Liver (tissue), 10 donors: ENCODE measurements at places on chromosomes 7 and 10. TPM values are rescaled to one million over a fixed set of nuclear protein-coding genes. Genes with fewer than 3 reads are reported as not detected.

OR2A5 gene
- total RNA-seq, result 0.28 TPM

GRCh38 chr10:71210542-71210871 is 1.9 kb upstream of the UNC5B start:
- no peak overlapping the region for H3K4me3 ChIP-seq
- H3K36me3 ChIP-seq, result no peaks in the 10 kb centered on the region
- H3K4me1 ChIP-seq, result peaks cover 14% of the 10 kb centered on the region
- peaks cover 2% of the 10 kb centered on the region for H3K27me3 ChIP-seq
- no peak for DNase-seq
- H3K27ac ChIP-seq, result no peak overlapping the region

VWA2 gene
- 0.25 TPM for total RNA-seq

GRCh38 chr10:42783181-42783549 is 570 bp downstream of the BMS1 start:
- peak overlapping the region; percentile 89 for H3K4me3 ChIP-seq
- peak overlapping the region; percentile 90 for H3K27ac ChIP-seq
- peaks cover 27% of the 10 kb centered on the region for H3K36me3 ChIP-seq
- no peaks in the 10 kb centered on the region for H3K27me3 ChIP-seq

NUTM2E gene
- not detected for total RNA-seq

DNA sequence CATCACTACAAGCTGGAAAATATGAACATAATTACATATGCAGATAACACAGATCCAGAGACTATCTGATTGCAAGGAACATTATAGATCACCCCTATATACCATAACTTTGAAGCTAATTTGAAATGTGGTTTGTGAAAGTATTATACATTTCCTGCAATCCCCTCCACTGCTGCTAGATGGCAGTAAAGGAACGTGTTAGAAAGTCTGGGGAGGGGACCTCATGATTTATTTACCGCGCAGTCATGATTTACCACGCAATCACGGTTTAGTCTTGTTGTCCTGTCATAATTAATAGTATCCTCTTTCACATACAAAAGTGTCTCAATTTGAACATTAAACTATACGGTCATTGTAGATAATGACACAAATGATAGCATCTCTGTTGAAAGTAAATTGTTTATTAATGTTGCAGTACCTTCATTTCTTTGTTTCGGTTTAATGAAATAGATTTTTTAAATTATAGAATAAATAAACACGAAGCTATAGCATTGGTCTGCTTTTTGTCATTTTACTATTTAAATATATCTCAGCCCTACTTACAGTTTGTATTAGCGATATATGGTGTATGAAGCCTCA is 145.3 kb upstream of the PRSS1 start:
- no peak overlapping the region for H3K27ac ChIP-seq
- H3K27me3 ChIP-seq, result no peaks in the 10 kb centered on the region
- no peak for DNase-seq
- H3K4me3 ChIP-seq, result no peak overlapping the region
- H3K4me1 ChIP-seq, result no peaks in the 10 kb centered on the region
- H3K36me3 ChIP-seq, result no peaks in the 10 kb centered on the region

DNA sequence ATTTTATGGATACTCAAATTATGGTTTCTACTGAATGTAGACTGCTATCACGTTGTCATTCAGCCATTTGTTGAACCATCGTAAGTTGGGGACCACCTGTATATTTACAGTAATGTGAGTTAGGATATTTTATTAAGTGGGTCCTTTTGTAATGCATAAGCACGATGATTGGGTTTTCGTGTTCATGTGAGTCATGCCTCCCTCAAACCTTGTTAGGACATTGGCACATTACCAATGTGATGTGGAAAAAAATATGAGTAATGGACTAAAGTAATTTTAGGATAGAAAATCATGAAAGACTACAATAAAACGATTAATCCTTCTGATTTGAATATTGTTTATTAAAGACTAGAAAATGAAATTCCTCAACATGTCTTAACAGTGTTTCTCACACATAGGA is 8.7 kb downstream of the SMC3 start:
- no peak overlapping the region for H3K4me3 ChIP-seq
- H3K27ac ChIP-seq, result no peak overlapping the region
- no peaks in the 10 kb centered on the region for H3K4me1 ChIP-seq
- H3K27me3 ChIP-seq, result no peaks in the 10 kb centered on the region
- no peak for DNase-seq

NPC1L1 gene
- total RNA-seq, result 16.4 TPM

- no peaks in the 10 kb centered on the region for H3K36me3 ChIP-seq
- no peaks in the 10 kb centered on the region for H3K27me3 ChIP-seq
- H3K4me3 ChIP-seq, result no peak overlapping the region
- no peaks in the 10 kb centered on the region for H3K4me1 ChIP-seq
- H3K27ac ChIP-seq, result no peak overlapping the region
Measured at GRCh38 chr10:110694820-110695538, 50.8 kb downstream of the RBM20 start.

CD36 gene
- total RNA-seq, result 597 TPM

DNA sequence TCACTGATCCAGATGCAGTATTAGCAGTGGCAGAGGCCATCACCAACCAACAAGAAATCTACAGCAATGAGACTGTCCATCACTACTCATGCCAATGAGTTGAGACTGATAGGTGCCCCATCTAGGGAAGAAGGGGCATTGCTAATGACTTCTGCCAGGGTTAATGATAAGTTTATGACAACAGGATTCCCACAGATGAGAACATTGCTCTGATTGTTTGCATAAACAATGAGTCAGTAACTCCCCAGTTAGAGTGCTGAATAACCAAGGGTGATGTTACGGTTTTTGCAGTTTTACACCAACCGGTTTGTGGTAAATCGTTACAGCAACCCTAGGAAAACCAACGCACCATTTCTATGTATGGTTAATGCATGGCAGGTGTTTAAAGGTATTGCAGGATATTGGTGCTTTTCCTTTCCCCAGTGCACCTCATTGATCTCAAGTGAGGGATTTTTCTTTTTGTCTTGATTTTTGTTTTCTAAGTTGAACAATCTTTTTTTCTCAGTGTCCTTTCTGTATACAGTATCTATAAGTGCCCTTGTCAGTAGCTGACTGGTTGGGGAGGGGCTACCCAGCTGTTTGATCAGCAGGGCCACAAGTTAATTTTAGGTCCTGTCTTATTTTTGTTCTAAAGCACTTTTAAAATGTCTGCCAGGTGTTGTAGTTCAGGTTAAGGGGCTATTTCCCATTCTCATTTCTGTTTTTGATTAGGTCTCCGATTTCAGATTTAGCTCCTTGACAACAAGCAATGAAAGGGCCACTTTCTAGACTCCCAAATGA is 3.9 kb upstream of the CSGALNACT2 start:
- no peak for DNase-seq
- H3K36me3 ChIP-seq, result no peaks in the 10 kb centered on the region
- no peaks in the 10 kb centered on the region for H3K27me3 ChIP-seq
- no peak overlapping the region for H3K4me3 ChIP-seq
- peaks cover 16% of the 10 kb centered on the region for H3K4me1 ChIP-seq
- no peak overlapping the region for H3K27ac ChIP-seq

- DNase-seq, result no peak
- H3K27me3 ChIP-seq, result no peaks in the 10 kb centered on the region
- H3K4me3 ChIP-seq, result no peak overlapping the region
Measured at GRCh38 chr10:84306751-84307384, 21.5 kb upstream of the CCSER2 start.

DNA sequence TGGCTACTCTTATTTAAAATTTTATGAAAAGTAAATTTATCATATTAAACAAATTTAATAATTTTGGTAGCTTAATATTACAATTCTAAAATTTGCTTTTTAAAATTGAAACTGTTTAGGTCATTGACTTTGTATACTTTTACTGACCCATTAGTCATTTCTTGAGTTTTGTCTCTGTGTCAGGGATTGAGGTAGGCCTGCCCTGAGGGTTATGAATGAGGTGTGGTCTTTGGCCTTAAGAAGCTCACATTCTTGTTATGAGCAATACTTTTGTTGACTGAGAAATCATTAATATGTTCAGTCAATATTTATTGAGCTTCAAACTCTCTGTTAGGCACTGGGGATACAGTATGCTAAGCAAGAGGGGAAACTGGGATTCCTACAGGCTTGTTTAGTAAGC is 47.0 kb upstream of the RPA3 start:
- H3K36me3 ChIP-seq, result no peaks in the 10 kb centered on the region
- no peak for DNase-seq
- H3K4me3 ChIP-seq, result no peak overlapping the region
- no peaks in the 10 kb centered on the region for H3K4me1 ChIP-seq
- no peak overlapping the region for H3K27ac ChIP-seq
- H3K27me3 ChIP-seq, result no peaks in the 10 kb centered on the region

DNA sequence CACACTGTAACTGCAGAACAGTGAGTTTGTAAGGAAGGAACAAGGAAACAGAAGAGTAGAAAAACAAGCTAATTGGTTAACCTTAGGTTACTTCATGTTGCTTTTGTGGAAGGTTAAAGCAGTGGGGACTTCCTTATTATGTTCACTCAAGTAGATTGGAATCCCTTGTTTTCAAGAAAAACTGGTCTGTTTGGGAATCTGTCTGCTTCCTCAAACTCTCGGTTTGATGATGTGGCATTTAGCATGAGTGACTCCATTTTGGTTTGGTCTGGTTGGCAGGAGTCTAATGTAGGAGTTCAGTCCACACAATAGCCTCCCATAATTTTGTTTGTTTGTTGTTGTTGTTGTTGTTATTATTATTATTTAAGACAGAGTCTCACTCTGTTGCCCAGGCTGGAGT is 3.8 kb upstream of the TRIM56 start:
- H3K4me3 ChIP-seq, result no peak overlapping the region
- no peaks in the 10 kb centered on the region for H3K36me3 ChIP-seq
- peaks cover 6% of the 10 kb centered on the region for H3K4me1 ChIP-seq
- H3K27me3 ChIP-seq, result no peaks in the 10 kb centered on the region

TBL2 gene
- total RNA-seq, result 36.6 TPM

DNA sequence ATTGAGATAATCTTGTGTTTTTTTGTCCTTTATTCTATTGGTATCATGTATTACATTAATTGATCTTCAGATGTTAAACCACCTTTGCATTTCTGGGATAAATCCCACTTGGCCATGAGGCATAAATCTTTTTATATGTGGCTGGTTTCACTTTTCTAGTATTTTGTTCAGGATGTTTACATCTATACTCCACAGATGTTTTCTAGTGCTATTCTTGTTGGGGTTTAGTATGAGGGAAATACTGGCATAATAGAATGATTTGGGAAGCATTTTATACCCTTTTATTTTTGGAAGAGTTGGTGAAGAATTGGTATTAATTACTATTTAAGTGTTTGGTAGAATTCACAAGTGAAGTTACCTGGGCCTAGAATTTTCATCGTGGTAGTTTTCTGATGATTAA is 41.8 kb upstream of the CCNY start:
- no peaks in the 10 kb centered on the region for H3K36me3 ChIP-seq
- no peak for DNase-seq
- no peaks in the 10 kb centered on the region for H3K27me3 ChIP-seq
- H3K4me3 ChIP-seq, result no peak overlapping the region
- H3K27ac ChIP-seq, result no peak overlapping the region
- H3K4me1 ChIP-seq, result no peaks in the 10 kb centered on the region

LRRC17 gene
- total RNA-seq, result 1.6 TPM

- DNase-seq, result no peak
- no peaks in the 10 kb centered on the region for H3K36me3 ChIP-seq
- H3K4me3 ChIP-seq, result no peak overlapping the region
- no peaks in the 10 kb centered on the region for H3K27me3 ChIP-seq
- H3K27ac ChIP-seq, result no peak overlapping the region
- no peaks in the 10 kb centered on the region for H3K4me1 ChIP-seq
Measured at GRCh38 chr7:139118805-139119485, 9.4 kb upstream of the ZC3HAV1 start.

BLNK gene
- total RNA-seq, result 3.3 TPM

GRCh38 chr10:98449287-98449686 is 2.6 kb upstream of the HPS1 start:
- H3K4me3 ChIP-seq, result no peak overlapping the region
- no peak for DNase-seq
- peaks cover 4% of the 10 kb centered on the region for H3K36me3 ChIP-seq
- H3K4me1 ChIP-seq, result peaks cover 2% of the 10 kb centered on the region
- no peak overlapping the region for H3K27ac ChIP-seq
- no peaks in the 10 kb centered on the region for H3K27me3 ChIP-seq

ZNRF2 gene
- 16.6 TPM for total RNA-seq

DNA sequence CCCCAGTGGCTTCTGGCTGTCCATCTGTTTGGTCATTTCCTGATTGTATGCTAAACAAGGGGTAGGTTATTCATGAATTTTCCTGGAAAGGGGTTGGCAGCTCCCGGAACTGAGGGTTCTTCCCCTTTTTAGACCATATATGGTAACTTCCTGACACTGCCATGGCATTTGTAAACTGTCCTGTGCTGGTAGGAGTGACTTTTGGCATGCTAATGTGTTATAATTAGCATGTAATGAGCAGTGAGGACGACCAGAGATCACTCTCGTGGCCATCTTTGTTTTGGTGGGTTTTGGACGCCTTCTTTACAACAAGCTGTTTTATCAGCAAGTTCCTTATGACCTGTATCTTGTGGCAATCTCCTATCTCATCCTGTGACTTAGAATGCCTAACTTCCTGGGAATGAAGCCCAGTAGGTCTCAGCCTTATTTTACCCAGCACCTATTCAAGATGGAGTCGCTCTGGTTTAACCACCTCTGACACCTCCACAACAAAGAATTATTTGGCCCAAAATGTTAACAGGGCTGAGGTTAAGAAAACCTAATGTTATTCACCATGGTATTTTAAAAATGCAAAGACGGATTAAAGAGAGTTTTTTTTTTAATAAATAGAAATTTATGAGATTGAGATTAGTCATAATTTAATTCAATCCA is 2.4 kb upstream of the PTN start:
- H3K27ac ChIP-seq, result no peak overlapping the region
- peaks cover 14% of the 10 kb centered on the region for H3K4me1 ChIP-seq
- no peak overlapping the region for H3K4me3 ChIP-seq
- H3K36me3 ChIP-seq, result no peaks in the 10 kb centered on the region
- DNase-seq, result no peak

GRCh38 chr10:129754211-129755050 is 209.6 kb downstream of the EBF3 start:
- H3K27ac ChIP-seq, result peak overlapping the region; percentile 49
- H3K27me3 ChIP-seq, result no peaks in the 10 kb centered on the region
- peak; percentile 17 for DNase-seq
- peaks cover 58% of the 10 kb centered on the region for H3K4me1 ChIP-seq

GRCh38 chr10:87668324-87669074 is 8.8 kb downstream of the PAPSS2 start:
- DNase-seq, result no peak
- no peaks in the 10 kb centered on the region for H3K27me3 ChIP-seq
- H3K36me3 ChIP-seq, result no peaks in the 10 kb centered on the region
- H3K4me1 ChIP-seq, result peaks cover 35% of the 10 kb centered on the region

- H3K4me3 ChIP-seq, result no peak overlapping the region
- no peaks in the 10 kb centered on the region for H3K27me3 ChIP-seq
- H3K36me3 ChIP-seq, result no peaks in the 10 kb centered on the region
- no peak for DNase-seq
- H3K4me1 ChIP-seq, result peaks cover 67% of the 10 kb centered on the region
Measured at GRCh38 chr10:132579027-132579859, 41.7 kb downstream of the INPP5A start.

SLC26A3 gene
- 0.19 TPM for total RNA-seq

CH25H gene
- not detected for total RNA-seq
